ENCODE measurements at places on chromosomes 5 and 9. TPM values are rescaled to one million over a fixed set of nuclear protein-coding genes. Genes with fewer than 3 reads are reported as not detected.

Gene MARCHF11
- polyA plus RNA-seq = 0.27 TPM

Gene FSD1L
- polyA plus RNA-seq = 1.8 TPM

- no peak for DNase-seq
Measured at GRCh38 chr9:69873401-69873950, 52.9 kb downstream of the CFAP95 start.

GRCh38 chr9:35656348-35656747 is 1.5 kb downstream of the RMRP start:
- DNase-seq = no peak

GRCh38 chr5:31300501-31300900 is 107.0 kb downstream of the CDH6 start:
- DNase-seq = no peak

DNA sequence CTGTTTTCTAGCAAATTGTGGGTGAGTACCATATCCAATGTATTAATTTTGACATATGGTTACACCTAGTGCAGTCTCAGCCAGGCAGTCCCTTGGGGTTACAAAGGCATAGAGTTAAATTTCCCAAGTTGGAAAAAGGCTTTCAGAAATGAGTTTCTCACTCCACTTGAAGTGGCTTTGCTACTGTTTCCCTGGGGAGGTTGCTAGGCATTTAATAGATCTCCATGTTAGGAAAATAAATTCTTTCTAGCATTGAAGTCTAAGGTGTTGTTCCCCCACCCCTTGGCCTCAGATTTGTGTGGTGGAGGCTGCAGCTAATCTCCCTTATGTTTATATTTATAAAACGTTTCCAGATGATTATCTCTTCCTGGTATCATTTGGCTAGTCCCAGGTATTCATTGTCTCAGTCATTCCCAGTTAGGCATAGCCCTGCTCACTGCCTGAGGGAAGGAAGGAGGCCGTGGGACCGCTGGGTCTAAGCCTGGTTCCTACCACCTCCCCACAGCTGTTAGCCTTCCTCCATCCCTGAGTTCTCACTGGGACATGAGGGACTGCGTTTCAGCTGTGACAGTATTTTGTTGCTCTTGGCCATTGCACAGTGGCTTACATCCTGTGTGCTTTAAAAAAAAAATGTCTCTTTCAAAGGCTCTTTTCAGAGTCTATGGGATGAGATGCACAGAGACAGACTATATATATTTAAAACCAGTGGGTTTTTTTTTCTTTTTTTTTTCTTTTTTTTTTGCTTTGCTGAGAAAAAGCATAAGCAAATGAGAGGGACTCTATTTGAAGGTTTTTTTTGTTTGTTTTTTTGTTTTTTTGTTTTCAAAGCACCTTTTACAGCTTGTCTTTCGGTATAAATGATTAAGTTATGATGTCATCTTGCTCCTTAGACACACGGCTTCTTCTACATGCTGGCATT is 121.5 kb downstream of the MAST4 start:
- DNase-seq = no peak

GRCh38 chr5:54194318-54194717 is 116.1 kb downstream of the ARL15 start:
- DNase-seq = no peak

DNA sequence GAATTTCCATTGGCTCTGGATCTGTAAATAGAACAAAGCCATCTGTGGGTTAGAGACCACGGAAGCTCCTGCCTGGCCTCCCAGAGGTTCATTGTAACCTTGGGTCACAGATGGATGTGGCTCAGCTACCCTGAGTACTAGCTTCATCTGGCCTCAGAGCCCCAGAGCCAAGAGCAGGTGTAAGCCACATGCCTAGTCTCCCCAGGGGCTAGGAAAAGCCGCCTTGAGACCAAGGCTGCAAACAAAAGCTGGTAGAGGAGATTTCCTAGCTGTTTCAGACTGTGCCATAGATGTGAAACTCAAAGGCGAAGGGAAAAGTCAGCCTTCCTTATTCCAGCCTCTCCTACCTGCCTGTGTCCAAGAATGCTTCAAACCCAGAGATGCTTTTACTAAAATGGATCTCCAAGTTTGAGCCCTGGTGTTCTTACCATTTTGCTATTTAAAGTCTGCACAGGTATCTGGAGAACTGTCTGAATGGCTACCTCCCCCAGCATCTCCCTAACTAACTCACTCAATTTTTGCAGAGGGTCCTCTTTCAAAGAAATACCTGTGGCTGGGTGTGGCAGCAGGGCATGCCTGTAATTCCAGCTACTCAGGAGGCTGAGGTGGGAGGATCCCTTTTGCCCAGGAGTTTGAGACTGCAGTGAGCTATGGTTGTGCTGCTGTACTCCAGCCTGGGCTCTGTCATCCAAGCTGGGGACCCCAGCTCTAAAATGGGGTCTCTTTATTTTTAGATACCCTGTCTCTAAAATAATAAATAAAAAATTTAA is 42.3 kb upstream of the MAP1B start:
- no peak for DNase-seq

DNA sequence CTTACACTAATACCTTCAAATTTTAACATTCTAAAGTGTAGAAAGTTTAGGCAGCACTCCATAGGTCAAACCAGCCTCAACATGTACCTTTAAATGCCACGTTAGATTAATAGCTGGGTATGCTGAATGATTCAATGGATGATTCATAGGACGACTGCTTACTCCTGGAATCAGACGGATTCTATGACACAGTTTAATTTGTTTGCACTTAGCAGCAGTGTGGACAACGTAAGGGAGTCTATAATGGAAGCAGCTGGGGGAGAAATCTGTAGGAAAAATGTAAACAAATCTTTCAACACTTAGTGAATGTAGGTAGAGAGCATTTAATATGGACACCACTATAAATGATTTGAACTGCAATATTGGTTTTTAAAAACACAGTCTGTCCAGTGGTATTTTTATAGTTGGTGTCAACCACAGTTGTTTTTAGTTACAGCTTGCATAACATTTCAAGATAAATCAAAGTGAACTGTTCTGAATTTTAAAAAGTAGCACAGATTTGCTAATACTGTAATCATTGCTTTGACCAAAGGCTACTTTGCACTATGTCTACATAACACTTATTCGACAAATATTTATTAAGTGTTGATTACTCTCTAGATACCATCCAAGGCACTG is 701.5 kb upstream of the MEF2C start:
- DNase-seq = no peak

DNA sequence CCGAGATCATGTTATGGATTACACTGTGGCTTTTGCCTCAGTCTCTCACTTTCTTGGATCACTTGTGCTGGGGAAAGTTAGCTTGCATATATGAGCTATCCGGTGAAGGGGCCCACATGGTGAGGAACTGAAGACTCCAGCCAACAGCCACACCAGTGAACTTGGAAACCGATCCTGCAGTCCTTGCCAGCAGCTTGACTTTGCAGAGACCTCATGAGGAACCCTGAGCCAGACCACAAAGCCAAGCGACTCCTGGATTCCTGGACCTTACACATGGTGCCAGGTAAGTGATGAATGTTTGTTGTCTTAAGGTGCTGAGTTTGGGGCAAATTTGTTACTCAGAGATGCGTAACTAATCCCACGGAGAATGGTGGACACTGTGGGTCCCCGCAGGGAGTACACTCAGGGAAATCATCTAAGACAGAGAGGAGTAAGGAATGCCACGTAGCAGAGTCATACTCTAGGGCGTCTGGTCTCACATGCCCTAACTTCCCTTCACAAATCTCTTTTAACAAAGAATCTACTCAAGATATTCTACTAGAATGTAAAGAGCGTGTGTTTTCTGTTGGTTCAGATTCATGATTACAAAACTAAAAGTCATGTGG is 76.5 kb upstream of the PJA2 start:
- DNase-seq = no peak

- DNase-seq = no peak
Measured at GRCh38 chr5:77991084-77991483, 214.9 kb upstream of the TBCA start.

GRCh38 chr9:133613432-133613831 is 4.2 kb upstream of the FAM163B start:
- DNase-seq = no peak

DNA sequence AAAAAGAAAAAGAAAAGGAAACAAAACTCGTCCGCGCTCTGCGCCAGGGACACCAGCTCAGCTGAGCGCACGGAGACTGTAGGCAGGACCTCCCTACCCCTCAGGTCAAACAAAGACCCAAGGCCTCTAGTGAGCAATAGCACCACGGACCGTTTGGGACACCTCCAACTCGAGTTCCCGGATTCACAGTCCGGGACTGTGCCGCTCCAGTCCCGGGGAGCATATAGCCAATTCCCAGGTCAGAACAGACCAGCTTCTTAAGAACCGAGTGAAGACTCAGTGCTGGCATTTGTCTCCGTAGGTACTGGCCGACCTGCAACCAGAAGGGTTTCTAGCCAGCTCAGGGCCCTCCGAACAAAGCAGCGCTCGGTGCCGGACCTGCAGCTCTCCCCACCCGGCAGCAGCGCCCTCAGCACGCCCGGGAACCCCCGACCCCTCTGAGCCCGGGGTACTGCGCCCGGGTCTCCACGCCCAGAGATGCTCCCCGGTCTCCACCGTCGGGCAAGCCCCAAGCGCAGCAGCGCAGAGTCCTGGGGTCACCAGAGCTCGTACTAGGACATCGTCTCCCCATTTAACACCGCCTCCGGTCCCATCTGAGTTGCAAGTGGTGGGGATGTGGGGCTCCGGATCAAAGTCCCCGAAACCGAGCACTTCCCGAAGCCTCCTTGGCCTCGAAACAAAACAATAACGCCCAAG is 591 bp downstream of the ABCA1 start:
- peak; percentile 50 for DNase-seq

- DNase-seq = no peak
Measured at GRCh38 chr5:173750538-173751265, 134.3 kb upstream of the BOD1 start.
